ENCODE measurements at places on chromosomes 2 and 18.

- no peak for DNase-seq
These were observed 126.6 kb downstream of the RTP5 start for GRCh38 chr2:241996100-241996499.

DNA sequence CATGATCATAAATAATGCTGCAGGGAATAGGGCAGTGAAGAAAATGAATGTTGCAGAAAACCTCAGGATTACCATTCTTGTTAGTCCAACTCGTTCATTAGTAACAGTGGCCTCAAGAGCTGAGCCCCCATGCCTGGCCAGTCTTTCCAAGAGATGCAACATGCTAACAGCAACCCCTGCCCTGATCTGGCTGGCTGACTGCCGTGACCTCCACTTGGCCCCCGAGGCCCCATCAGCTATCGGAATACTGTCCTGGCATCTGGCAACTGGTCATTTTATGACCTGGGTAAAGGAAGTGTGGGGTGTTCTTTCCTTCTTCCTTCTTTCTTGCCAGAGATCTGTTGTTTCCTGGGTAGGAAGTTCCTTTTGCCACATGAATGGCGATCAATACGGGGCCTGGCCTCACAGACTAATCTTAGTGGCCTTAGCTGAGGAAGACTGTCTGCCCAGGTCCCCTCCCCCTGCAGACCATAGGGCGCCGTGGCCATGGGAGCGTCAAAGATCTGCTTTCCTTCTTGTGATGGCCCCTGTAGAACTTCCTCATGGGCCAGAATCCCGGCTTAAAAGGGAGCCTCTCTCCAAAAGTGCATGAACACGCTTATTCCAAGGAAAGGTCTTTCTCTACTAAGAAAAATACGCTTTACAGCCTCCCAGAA, 10.6 kb upstream of the TRABD2A start:
- no peak for DNase-seq

GRCh38 chr2:16700551-16701259, 35.1 kb upstream of the CYRIA start:
- no peak for DNase-seq

- DNase-seq, result no peak
These were observed 158.6 kb upstream of the STK17B start for GRCh38 chr2:196329959-196330358.

DNA sequence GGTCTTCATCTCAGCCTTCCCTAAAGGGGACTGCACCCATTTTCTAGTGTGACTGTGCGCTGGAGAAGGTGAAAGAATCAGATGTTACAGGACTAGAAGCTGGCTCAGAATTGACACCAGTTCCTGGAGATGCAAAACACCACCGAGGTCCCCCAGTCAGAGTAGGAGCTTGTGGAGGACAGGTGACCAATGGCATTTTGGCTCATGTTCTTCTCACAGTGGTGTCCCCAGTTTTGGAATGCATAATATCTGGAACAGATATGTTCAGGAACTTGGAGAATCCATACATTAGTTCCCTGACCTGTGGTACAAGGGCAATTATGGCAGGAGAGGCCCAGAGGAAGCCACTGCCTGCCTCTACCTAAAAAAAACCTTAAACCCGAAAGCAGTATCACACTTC, 66.3 kb downstream of the PSMG2 start:
- DNase-seq, result no peak

DNA sequence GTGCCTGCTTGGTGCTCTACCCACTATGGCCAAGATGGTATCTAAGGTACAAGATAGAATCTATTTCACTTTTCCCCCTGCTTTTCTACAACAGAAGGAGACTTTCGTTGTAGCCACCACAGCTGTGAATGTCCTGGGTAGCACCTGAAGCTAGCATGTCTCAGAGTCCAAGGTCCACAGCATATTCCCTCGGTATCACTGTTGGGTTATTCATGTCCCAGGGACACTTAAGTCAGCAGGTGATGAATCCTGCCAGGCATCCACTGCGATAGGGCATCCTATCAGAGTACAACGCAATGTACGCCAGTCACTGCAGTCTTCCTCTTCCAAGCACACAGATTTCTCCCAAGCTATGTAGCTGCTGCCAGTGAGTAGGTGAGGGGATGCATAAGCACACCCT, 129.1 kb upstream of the LINC00305 start:
- no peak for DNase-seq

DNA sequence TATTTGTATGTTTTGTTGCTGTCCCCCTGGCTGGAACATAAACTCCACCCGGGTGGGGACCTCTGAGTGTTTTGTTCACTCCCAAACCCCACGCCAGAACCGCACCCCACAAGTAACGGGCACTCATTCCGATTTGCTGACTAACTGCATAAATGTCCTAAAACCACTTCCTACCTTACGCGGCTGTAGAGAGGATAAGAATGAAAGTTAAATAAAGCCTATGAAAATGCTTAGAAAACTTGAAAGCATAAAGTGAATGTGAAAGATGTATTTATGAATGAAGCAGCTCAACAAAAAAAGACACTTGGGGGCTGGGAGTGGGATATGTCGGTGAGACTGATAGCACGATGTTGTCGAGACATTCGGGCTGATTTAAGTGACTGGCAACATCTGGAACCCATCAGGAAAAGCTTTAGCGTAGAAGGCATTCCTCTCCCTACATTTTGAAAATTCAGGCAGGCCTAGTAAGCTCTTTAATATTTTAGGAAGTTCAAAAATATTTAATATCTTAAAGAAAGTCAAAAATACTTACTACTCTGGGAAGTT, 206.7 kb downstream of the SH3RF3 start:
- no peak for DNase-seq

GRCh38 chr18:46067438-46068007, 4.5 kb downstream of the PSTPIP2 start:
- DNase-seq, result no peak

GRCh38 chr2:58035352-58035751, 11.3 kb upstream of the VRK2 start:
- no peak for DNase-seq

DNA sequence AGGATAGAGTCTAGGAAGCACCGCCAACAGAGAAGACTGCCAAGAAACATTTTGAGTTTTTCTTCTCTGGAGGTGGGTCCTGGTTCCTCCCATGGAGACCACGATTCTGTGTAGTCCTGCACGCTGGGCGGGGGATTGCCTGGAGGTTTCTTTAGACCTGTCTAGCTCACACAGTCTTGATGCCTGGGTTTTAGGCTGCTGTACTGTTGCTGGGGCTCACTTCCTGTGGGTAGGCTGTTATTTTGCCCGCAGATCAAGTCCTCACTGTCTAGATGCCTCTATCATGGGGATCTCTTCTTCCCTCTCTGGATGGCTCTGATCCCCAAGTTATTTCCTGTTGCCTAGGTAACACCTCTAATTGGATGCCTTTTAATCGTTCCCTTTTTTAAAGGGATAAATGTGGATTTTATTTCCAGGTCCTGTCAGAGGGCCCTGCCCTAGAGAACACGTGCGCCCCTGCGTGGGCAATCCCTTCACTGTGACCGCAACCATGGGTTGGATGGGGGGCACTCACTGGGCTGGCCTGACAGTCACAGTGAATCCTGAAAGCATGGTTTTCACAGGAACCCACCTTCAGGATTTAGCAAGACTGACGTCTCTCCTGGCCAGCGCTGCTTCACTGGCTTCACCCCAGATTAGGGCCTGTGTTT, 115.7 kb downstream of the MSH2 start:
- DNase-seq, result no peak

GRCh38 chr2:172588931-172589330, 33.0 kb downstream of the PDK1 start:
- no peak for DNase-seq

DNA sequence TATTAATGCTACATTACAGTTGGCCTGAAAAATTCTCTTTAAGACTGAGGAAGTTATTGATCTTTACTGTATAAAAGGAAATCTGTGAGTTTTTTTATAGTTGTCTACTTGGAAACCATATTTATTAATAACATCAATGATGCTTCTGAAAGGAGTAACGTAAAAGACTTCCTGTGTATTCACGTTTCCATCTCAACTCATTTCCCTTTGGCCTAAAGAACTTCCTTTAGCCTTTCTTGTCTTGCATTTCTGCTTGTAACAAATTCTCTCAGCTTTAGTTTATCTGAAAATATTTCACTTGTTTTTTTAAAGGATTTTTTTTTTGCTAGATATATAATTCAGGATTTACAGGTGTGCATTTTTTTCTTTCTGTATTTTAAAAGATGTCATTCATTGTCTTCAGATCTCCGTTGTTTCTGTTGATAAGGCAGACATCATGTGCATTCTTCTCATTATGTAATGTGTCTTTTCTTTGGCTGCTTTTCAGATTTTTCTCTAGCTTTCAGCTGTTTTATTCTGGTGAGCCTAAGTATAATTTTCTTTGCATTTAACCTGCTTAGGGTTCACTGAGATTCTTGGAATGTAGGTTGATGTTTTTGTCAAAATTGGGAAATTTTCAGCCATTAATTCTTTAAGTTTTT, 159.0 kb upstream of the DAPL1 start:
- DNase-seq, result no peak

GRCh38 chr2:96400049-96401000, 64.8 kb downstream of the NCAPH start:
- DNase-seq, result no peak

DNA sequence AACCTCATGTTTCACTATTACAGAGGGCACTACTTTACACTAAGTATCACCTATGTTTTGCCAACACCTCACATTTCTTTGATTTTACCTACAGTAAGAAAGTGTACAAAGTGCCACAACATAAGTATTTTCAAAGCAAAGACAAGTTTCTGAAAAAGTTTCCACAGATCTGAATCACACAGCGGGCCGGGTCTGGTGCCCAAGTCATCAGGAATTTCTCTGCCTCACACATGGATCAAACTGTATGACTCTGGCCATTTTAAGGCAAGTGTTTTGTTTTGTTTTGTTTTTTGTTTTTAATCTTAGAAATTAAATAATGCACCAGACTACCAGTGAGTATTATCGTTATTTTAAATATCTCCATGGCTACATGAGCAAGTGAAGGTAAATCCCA, 73.4 kb downstream of the ZNF516 start:
- DNase-seq, result no peak
